ENCODE measurements at places on chromosomes 4 and X. TPM values are rescaled to one million over a fixed set of nuclear protein-coding genes. Genes with fewer than 3 reads are reported as not detected.

DNA sequence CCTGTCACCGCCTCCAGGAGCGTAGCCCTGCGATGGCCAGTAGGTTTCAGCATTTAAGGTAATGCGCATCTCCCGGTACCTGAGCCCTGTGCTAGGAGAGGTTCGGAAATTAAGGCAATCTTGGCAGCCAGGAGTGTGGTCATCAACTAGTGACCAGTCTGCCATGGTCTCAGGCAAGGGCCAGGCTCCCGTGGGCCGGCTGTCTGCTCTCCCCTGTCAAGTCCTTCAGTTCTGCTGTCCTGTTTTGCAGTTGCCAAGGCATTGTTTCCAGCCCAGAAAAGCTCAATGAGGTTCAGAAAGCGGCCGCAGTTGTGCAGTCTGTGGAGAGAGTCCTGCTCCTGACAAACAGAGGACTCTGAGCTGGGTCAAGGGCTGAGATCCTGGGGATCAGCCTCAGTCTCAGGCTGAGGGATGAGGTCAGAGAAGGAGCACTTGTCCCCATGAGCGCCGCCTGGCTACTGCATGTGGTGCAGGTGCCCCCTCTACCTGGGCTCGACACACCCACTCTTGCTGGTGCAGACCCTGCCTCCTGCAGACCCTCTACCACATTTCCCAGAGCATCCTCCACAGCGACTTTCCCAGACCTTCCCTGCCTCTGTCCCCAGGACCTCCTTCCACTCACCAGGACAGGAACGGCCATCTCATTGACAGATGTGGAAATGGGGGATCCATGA, 53.4 kb upstream of the PSAPL1 start:
- H3K36me3 ChIP-seq, result peaks cover 7% of the 10 kb centered on the region
- no peak for DNase-seq
- H3K4me3 ChIP-seq, result no peak overlapping the region
- no peak overlapping the region for H3K27ac ChIP-seq

DNA sequence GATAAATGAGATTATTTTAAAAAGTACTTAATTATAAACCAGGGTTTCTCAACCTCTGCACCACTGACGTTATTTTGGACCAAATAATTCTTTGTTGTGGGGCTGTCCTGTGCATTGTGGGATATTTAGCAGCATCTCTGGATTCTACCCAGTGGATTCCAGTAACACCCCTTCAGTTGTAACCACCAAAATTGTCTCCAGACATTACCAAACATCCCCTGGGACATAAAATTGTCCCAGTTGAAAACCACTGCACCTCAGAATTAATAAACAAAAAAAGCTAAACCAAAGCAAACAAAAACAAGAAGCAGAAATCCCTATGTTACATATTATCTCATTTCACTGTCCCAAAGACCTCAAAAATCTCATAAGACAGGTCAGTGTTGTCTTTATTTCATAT, 54.2 kb upstream of the GIMD1 start:
- no peak overlapping the region for H3K4me3 ChIP-seq
- H3K27me3 ChIP-seq, result no peaks in the 10 kb centered on the region
- DNase-seq, result no peak
- H3K27ac ChIP-seq, result no peak overlapping the region
- no peaks in the 10 kb centered on the region for H3K36me3 ChIP-seq

DNA sequence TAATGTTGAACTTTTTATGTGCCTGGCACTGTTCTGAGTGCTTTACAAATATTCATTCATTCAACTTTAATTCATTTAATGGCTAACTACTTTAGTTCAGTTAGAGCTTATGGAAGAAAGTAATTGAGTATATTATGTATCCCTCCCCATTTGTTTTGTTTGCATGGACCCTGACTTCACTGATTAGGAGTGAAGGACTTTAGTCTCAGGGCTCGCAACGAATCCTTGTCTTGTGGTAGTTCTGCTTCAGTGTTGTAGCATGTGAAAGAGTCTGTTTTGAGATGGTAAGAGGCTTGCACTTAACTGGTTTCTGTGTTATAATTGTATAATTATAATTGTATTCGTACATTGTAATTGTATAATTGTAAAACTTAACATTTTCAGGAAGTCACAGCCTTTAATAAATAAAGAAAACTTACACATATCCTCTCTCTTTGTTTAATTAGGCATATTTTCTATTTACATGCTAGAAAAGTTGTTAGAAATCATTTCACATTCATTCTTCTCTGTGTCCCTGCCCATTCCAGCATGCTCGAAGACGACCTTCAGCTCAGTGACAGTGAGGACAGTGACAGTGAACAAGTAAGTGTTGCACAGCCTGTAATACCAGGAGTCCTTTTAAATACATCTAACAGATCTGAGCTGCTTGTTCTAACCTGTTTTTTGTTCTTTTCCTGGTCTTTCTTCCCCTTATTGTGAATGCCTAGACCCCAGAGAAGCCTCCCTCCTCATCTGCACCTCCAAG, 115.1 kb downstream of the KLHL8 start:
- peaks cover 4% of the 10 kb centered on the region for H3K36me3 ChIP-seq
- no peak for DNase-seq
- H3K27me3 ChIP-seq, result no peaks in the 10 kb centered on the region
- peaks cover 57% of the 10 kb centered on the region for H3K4me1 ChIP-seq
- H3K27ac ChIP-seq, result no peak overlapping the region
- no peak overlapping the region for H3K4me3 ChIP-seq

GRCh38 chr4:161486461-161486860, 677.3 kb downstream of the FSTL5 start:
- H3K27ac ChIP-seq, result no peak overlapping the region
- no peak overlapping the region for H3K4me3 ChIP-seq
- DNase-seq, result no peak
- H3K4me1 ChIP-seq, result no peaks in the 10 kb centered on the region

The AKAP14 gene
- not detected for total RNA-seq

DNA sequence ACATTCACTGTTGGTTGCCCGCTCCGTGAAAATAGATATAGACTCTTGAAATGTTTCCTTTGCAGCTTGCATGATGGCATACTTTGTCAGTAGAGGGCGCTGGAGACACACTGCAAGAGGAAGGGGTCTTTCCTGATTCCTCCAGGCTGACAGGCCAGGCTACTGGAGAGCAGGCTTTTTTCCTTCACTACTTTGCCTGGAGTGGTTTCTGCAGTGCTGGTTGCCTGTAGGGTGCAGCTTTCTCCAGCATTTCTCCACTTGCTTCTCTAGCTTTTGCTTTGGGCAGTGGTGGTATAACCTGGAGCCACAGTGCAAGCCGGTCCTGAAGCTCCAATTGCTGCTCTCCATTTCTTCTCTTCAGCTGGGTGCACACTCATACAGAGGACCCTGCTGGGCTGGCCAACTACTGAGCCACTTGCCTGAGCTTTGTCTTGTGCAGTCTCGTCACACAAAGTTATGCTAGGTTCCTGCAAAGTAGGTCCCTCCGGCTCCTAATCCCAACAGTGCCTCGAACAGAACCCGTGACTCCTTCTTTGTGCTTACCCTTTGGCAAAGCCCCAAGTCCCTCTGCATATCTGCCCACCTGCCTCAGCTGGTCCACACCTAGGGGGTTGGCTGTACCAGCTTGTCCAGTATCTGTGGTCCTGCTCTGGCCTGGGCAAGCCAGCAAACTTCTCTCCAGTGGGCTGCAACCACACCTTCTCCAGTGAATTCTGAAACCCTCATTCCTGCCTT, 46.3 kb downstream of the RASSF6 start:
- H3K4me1 ChIP-seq, result peaks cover 2% of the 10 kb centered on the region
- DNase-seq, result no peak
- no peak overlapping the region for H3K4me3 ChIP-seq
- H3K36me3 ChIP-seq, result no peaks in the 10 kb centered on the region
- peaks cover 42% of the 10 kb centered on the region for H3K27me3 ChIP-seq

DNA sequence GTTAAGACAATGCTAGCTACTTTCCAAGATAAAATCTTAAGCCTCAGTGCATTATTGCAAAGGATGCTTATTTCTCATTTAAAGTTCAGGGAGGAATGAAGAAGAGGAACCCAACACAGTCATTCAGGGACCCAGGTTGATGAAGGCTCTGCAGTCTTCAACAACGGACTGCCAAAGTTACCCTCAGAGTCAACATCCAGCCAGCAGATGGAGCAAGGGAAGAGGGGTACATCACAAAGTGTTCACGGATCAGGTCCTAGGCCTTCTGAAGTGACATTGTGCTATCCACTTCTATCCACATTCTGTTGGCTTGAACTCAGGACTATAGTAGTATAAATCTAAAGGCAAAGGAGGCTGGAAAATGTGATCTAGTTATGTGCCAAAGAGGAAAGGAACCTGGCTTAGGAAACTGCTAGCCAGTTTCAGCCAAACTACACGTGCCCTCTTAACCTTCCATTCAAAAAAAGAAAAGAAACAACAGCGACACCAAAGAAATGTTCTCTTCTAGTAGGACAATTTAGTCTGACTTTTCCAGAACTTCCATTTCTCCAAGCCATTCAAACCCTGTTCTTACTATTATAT, 28.8 kb downstream of the NKX6-1 start:
- no peaks in the 10 kb centered on the region for H3K36me3 ChIP-seq
- H3K27ac ChIP-seq, result no peak overlapping the region
- peaks cover 29% of the 10 kb centered on the region for H3K27me3 ChIP-seq
- no peaks in the 10 kb centered on the region for H3K4me1 ChIP-seq

DNA sequence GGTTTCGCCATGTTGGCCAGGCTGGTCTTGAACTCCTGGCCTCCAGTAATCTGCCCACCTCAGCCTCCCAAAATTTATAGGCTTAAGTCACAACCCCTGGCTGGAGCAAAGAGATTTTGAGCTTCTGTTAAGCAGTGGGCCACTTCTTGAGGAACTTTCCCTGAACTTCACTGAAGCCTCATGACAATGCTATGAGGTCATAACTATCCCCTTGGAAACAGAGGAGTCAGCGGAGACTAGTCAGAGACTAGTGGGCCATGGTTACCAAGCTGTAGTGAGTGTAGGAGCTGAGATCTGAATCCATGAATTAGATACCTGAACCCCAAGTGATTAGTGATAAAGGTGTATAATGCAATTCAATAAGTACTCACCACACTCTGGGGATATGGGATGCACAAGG, 145.1 kb upstream of the MSX1 start:
- no peaks in the 10 kb centered on the region for H3K27me3 ChIP-seq
- no peak overlapping the region for H3K27ac ChIP-seq
- H3K4me1 ChIP-seq, result no peaks in the 10 kb centered on the region
- no peak for DNase-seq
- peaks cover 1% of the 10 kb centered on the region for H3K36me3 ChIP-seq

DNA sequence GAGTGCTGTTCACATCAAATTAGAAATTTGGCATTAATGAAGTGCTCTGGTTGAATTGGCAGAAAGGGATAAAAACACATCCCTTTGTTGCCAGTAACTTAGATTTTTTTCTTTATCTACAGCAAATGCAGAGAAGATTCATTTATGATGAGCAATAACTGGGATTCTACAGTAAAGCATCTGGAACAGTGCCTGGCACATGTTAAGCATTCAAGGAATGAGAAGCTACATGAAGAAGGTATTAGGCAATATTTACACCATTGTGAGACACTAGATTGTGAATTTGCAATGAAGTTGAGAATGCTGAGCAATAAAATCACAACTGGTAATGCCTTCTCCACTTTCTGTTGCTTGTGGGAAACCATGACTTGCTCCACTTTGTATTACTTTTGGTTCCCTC, 33.5 kb downstream of the PCDH19 start:
- no peaks in the 10 kb centered on the region for H3K27me3 ChIP-seq
- no peak for DNase-seq
- no peak overlapping the region for H3K27ac ChIP-seq
- no peaks in the 10 kb centered on the region for H3K36me3 ChIP-seq

The TEX13B gene
- total RNA-seq, result not detected

GRCh38 chrX:11137543-11138139, 26.5 kb downstream of the HCCS start:
- H3K36me3 ChIP-seq, result no peaks in the 10 kb centered on the region
- no peaks in the 10 kb centered on the region for H3K27me3 ChIP-seq
- H3K4me3 ChIP-seq, result no peak overlapping the region
- no peak for DNase-seq

The PLXNA3 gene
- total RNA-seq, result 212 TPM

The GJB1 gene
- not detected for total RNA-seq

The PAK3 gene
- total RNA-seq, result 0.46 TPM

- H3K36me3 ChIP-seq, result no peaks in the 10 kb centered on the region
- H3K4me3 ChIP-seq, result peak within 1 kb of the TSS; percentile 100
- H3K4me1 ChIP-seq, result peaks cover 27% of the 10 kb centered on the region
Observed at GRCh38 chr4:151014521-151015458, at the start of gene LRBA. LRBA (minus strand) TSS chr4:151015284; CDS start chr4:151014642, 642 bp downstream.

DNA sequence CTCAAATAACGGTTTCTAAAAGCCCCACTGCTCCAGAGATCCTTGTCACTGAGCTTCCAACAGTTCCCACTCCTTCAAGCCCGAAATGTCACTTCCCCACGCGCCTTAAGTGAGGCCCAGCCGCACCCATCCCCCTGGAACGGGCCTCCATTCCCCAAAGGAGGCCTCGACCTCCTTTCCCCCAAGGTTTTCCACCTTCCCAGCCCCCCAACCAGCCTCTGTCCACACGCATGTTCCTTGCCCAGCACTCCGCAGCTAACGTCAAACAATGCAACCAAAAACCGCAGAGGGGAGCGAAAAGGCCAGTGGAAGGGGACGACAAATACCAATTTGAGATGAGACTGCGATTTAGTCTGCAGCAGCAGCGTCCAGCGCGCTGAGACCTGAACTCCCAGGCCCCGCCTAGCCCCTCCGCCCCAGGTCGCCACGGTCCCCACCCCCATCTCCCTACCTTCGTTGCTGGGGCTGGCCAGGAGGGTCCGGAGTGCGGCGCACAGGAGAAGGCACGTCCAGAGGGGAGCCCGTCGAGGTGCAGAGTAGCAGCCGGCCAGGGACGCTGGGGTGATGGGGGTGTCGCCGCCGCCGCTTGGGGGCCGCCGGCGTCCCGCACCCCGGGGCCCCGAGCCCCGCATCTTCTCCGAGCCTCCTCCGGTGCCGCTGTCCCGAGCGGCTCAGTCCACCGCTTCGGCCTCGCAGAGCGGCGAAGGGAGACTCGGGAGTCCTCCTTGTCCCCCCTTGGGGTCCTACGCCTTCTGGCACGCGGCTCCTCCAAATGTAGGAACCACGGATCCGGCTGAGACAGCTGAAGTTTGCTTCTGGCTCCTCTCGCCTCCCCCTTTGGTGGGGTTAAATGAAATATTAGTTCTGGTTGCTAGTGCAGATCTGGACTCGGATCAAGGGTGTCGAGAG, 924 bp downstream of the EPHA5 start:
- peaks cover 2% of the 10 kb centered on the region for H3K36me3 ChIP-seq
- H3K4me3 ChIP-seq, result peak overlapping the region; percentile 73
- peaks cover 27% of the 10 kb centered on the region for H3K27me3 ChIP-seq
- no peak overlapping the region for H3K27ac ChIP-seq
- H3K4me1 ChIP-seq, result peaks cover 46% of the 10 kb centered on the region

The ZBTB33 gene
- total RNA-seq, result 11.2 TPM

Measured in chondrocyte (in vitro differentiated cells).